ENCODE measurements at places on chromosomes 1 and 21.

DNA sequence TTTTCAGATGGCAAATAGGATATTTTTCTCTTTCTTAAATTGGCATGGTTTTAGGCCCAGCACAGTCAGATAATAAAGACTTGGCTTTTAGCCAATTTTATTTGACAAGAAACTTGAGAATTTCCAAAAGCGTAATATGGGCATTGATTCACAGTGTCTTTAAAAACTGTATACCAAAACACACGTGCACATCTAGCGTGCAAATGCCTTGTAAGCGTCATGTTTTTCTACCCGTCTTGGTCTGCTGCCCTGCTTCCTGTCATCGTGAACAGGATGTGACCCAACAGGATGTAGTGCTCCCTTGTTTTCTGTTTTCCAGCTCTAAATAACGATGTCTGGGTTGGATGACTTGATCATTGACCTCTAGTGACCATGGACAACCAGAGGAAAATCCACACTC, 24.7 kb upstream of the SLC44A3 start:
- DNase-seq, result no peak

DNA sequence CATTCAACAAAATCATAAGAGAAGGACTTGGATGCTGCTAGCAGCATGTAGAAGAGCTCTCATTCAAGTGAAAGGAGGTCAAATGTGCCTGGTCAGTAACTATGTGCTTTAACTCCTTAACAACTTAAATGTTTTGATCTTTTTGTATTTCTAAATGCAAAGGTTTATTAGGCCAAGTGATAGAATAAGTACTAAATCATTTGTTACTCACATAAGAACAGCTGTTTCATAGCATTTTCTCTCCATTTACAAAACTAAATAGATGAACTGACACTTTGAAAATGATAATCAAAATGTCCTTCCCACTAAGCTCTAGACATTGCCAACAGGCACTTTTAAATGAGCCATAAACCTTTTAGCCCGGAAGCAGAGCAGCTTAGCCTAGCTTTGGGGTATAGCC, 254.3 kb upstream of the PRMT6 start:
- no peak for DNase-seq

DNA sequence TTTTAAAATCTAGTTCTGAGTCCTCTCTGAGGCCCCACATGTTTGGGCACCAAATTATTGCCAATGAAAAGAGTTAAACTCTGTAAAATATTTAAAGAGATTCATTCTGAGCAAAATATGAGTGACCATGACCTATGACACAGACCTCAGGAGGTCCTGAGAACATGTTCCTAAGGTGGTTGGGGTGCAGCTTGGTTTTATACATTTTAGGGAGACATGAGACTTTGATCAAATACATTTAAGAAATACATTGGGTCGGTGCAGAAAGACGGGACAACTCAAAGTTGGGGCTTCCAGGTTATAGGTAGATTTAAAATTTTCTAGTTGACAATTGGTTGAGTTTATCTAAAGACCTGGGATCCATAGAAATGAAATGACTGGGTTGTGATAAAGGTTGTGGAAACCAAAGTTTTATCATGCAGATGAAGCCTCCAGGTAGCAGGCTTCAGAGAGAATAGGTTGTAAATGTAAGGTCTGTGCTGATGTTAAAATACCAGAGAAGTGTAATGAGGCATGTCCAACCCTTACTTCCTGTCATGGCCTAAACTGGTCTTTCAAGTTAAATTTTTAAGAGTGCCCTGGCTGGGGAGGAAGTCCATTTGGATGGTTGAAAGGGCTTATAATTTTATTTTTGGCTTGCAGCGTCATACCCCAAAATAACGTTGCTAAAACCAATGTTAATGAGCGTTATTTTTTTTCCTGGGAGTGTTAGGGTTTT, 274.9 kb downstream of the NUF2 start:
- DNase-seq, result no peak

DNA sequence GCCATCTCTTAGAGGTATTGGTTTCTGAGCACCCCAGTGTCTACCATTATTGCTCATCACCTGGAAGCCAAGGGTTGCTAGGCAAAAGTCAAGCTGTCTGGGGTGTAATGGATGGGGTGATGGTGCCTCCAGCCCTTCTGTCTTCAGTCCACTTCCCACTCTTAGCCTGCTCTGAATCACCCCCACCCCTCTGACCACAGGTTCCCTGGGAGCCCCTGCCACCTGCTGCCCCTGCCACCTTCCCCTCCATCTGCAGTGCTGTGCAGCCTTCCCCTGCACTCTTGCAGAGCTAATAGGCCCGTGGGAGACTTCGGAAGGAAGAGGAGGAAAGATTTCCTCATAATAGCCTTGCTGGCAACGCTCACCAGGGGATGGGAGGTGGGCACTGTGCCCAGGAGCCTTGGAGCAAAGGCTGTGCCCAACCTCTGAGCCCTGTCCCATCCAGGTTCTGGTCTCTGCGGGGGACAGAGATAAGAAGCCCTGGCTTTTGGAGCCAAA, 35.5 kb downstream of the CAPN2 start:
- DNase-seq, result no peak

- no peak for DNase-seq
These were observed 206.7 kb upstream of the C1orf174 start for GRCh38 chr1:4106731-4107130.

- no peak for DNase-seq
These were observed 19.4 kb downstream of the RHBG start for GRCh38 chr1:156388174-156389137.

DNA sequence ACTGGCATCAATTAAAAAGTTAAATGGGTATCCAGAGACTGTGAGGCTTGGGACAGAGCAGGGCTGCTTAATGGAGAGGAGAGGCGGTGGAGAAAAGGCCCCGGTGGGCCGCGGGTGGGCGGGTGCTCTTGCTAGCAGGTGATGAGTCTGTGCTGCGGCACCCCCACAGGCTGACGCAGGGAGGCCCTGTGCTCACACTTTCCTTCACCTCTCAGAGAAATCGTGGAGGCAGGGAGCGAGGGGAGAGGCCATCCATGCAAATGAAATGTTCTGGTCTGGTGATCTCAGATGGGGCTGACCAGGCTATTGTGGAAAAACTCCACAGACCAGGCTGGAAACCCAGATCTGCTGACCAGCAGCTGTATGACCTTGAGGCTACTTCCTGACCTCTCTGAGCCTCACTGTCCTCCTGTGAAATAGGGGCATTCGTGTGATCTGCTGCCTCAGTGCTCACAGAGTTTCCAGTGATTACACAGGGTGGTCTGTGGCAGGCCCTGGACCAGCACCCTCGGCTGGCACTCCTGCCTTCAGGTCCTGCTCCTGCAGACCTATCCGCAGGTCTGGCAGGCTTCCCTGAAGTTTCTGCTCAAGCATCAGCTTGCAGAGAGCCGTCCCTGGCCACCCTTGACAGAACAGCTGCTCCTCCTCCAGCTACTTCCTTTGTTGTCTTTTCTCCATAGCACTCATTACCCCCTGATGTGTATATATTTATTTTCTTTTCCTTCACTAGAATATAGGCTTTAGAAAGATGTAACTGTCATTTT, 89.2 kb downstream of the BEND5 start:
- no peak for DNase-seq

DNA sequence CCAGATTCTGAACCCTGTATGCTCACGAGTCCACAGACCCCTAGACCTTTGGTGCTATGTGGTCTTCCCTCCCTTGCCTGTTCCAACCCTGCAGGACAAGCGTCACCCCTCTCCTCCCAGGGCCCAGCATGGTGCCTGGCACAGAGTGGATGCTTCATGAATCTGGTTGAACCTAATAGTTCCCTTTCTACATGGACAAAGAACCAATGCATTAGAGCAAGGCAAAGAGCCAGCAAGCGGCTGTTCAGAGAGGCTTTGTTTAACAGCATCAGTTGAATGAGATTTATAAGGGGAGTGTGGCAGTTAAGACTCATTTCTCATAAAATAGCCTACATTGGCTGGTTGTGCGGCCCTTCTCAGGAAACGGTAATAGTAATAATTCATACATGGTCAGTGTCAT, 14.9 kb downstream of the SLC26A9 start:
- no peak for DNase-seq

DNA sequence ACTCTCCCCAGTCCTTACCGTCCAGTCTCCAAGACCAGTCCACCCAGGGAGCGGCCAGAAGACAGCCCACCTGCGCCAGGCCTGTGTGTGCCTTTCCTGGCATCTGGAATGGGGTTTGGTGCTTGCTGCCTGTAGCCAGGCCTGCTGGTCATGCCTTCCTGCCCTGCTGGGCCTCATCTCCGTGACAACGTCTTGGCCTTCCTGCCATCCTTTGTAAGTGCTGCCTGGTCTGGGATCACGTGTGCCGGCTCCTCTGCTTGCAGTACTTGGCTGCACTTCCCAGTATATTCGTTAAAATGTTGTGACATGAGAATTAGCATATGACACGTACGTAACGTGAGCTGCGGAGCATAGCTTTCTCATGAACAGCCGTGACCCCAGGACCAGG, 145.3 kb upstream of the COL6A1 start:
- no peak for DNase-seq

- peak; percentile 40 for DNase-seq
These were observed 47.3 kb downstream of the UBIAD1 start for GRCh38 chr1:11320153-11320936.

GRCh38 chr1:169348383-169349036, 19.1 kb downstream of the NME7 start:
- peak; percentile 47 for DNase-seq

GRCh38 chr1:10685808-10686403, 110.5 kb downstream of the CASZ1 start:
- DNase-seq, result no peak

- DNase-seq, result no peak
These were observed 64.8 kb downstream of the TIAM1 start for GRCh38 chr21:31279214-31279613.

DNA sequence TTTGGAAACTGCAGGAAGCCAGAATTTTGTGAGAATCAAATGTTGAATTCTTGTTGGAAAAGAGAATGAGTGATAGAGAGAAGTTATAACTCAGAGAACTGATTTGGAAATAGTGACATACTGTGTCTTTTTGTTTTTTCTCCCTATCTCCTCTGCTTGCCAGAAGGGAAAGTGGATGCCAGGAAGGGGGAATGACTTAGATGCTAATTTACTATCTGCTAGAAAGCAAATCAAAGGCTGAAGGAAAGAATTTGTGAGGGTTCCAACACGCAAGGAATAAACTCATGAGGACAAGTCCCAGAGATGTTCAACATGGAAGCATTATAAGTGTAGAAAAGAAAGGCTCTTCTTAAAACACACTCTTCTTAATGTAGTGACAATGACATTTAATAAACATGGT, 20.5 kb upstream of the LRRC39 start:
- no peak for DNase-seq

DNA sequence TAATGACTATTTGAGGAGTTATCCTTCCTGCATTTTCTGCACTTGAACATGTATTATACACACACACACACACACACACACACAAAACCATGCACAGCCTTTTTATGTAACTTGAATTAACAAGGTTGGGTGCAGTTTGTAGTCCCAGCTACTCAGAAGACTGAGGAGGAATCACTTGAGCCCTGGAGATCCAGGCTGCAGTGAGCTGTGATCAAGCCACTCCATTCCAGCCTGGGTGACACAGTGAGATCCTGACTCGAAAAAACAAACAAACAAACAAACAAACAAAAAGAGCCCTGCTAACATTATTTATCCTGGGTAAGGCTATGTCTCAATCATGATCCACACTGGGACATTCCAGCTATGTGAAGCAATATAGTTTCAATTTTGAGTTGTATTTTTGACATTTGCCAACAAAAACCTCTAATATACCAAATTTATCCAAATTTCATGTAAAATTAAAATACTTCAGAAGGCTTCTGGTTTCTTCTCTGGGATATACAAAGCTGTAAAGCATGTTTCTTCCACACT, 156.8 kb downstream of the NTPCR start:
- DNase-seq, result no peak

- DNase-seq, result no peak
These were observed 25.7 kb downstream of the CAMK1G start for GRCh38 chr1:209609041-209609790.

- no peak for DNase-seq
These were observed 688.6 kb upstream of the ADGRL4 start for GRCh38 chr1:79695138-79695537.

- no peak for DNase-seq
These were observed 83.2 kb upstream of the PPM1J start for GRCh38 chr1:112798292-112798691.

DNA sequence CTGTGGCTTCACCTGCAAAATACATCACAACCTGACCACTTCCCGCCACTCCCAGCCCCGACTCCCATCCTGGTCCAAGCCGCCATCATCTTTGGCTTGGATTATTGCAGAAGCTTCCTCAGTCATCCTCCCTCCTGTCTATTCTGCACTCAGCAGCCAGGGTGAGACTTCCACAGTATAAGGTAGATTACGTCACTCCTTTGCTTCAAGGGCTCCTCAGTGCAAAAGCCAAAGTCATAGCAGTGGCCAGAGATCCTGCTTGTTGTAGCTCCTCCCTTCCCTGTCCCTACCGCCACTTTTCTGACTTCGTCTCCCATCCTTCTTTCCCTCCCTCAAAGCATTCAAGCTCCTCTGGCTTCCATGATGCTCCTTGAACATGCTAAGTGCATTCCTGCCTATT, 152.8 kb downstream of the GRIK3 start:
- DNase-seq, result no peak

DNA sequence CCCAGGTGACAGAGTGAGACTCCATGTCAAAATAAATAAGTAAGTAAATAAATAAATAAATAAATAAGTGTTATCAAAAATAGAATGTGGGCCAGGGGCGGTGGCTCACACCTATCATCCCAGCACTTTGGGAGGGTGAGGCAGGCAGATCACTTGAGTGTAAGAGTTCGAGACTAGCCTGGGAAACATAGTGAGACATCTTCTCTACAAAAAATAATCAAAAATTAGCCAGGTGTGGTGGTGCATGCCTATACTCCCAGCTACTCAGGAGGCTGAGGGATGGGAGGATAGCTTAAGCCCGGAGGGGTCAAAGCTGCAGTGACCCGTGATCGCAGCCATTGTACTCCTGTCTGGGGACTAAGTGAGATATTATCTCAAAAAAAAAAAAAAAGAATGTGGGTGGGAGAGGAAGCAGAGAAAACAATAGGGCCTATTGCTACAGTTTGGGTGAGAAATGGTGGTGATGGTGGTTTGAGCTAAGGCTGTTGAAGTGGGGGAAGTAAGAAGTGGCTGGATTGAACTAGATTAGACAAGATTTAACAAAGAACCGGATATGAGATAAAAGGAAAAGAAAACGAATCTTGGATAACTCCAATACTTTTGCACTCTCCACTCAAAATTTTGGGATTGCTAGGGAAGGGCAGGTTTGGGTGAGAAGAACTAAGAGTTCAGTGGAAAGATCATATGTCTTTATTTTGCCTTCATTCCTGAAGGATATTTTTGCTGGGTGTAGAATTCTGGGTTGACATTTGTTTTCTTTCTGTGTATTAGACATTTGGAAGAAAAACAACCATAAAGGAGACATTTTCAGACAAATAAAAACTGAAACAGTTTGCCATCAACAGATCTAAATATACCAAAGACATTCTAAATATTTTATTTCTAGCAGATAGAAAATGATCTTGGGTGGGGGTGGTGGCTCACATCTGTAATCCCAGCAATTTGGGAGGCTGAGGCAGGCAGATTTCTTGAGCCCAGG, 57.1 kb upstream of the SPOCD1 start:
- DNase-seq, result no peak

DNA sequence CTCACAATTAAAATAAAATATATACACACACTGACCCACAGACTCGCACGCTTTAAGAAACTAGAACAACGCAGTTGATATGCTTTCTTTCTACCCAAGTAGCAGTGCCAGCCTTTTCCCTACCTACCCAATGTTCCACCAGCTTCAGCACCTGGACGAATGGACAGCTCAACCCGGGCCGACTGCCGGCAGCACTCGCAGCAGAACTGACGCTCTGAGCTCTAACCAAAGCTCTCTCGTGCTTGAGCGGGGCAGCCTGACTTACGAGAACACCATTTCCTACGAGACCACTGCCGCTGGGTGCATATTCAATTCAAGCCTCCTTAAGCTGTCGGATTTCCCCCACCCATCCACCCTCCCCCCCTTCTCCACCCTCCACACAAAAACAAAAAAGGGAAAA, 127.4 kb upstream of the DPYD start:
- peak; percentile 72 for DNase-seq
